NCI-H82 (cell line): ENCODE measurements at places on chromosomes 11 and 22.

DNA sequence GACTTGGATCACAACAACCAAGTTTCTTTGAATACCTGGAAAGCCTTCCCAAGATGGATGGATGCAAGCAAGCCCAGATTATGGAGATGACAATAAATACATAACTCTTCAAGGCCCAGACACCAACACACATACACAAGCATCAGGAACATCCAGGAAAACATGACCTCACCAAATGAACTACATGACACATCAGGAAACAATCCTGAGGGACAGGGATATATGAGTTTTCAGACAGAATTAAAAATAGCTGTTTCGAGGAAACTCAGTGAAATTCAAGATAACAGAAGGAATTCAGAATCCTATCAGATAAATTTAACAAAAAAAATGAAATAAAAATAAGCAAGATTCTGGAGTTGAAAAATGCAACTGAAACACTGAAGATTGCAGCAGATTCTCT lies 659.4 kb downstream of the METTL15 start:
- no peak for DNase-seq

GRCh38 chr22:23673826-23674690 lies 16.8 kb upstream of the RGL4 start:
- DNase-seq: no peak

DNA sequence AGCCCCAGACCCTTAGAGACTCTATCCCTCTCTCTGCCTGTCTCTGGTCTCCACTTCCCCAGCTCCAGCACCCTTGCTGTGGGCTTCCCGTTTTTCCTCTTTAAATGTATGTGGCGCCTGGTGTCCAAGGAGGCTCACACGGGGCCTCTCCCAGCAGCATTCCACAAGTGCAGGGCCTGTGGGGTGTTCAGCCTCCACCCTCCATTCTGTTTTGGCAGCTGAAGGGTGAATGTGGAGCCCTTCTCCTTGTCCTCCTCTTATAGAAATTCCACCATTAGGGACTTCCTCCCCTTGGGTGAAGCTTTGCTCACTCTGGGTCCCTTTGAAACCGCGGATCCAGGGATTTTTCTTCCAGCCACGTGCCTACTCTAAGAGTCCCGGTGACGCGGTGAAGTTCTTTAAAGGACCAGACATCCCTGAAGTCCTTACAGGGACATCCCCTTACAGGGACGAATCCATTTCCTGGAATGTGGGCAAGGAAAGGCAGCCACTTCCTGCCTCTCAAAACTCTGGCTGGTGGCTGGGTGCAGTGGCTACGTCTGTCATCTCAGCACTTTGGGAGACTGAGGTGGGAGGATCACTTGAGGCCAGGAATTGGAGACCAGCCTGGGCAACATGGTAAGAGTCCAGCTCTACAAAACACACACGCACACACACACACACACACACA lies 1.6 kb upstream of the TSPAN18 start:
- DNase-seq: peak; percentile 11

DNA sequence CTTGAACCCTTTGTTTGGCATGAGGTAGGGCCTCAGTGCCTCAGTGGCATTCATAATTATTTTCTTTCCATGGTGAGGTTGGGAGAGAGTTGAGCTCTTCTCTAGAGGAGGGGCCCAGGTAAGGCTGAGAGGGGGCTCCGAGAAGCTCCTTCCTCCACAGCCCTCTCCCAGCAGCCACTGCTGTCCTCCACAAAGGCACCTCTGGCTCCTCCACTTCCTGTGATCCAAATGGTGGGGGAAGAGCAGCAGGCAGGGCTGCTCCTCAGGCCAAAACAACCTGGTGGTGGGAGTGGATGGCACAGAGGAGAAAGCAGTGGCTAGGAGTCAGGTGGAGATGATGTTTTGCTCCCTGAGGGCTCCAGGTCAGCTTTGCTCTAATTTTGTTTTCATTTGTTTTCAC lies 13.3 kb downstream of the ROBO4 start:
- DNase-seq: no peak

GRCh38 chr11:117837070-117837776 lies 12.7 kb upstream of the FXYD2 start:
- no peak for DNase-seq

DNA sequence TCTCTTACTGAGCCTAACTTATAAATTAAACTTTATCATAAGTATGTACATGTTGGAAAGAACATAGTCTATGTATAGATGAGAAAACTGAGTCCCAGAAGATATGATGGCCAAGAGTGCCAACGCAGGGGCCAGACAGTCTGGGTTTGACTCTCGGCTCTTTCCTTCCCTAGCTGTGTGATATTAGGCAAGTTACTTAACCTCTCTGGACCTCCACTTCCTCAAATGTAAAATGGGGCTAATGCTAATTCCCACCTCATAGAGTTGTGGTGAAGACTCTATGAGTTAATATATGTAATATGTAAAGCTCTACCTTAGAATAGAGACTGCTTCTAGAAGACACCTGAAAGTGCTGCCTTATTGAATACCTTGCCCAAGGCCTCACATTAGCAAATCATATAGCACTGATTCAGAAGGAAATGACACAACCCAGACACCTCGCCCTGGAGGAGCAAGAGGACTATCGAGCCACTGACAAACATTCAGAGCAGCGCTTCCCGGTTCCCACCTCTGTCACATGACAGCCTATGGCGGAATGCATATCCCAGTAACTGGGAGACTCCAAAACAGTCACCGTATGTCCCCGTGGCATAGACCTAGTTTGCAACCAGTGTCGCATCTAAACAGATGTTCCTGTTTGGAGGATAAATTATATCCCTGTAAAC lies 11.3 kb upstream of the CCDC86 start:
- DNase-seq: no peak

GRCh38 chr22:46902436-46902835 lies 140.0 kb downstream of the TBC1D22A start:
- no peak for DNase-seq

- no peak for DNase-seq
These were observed 101.3 kb downstream of the RRM1 start for GRCh38 chr11:4195909-4196308.

DNA sequence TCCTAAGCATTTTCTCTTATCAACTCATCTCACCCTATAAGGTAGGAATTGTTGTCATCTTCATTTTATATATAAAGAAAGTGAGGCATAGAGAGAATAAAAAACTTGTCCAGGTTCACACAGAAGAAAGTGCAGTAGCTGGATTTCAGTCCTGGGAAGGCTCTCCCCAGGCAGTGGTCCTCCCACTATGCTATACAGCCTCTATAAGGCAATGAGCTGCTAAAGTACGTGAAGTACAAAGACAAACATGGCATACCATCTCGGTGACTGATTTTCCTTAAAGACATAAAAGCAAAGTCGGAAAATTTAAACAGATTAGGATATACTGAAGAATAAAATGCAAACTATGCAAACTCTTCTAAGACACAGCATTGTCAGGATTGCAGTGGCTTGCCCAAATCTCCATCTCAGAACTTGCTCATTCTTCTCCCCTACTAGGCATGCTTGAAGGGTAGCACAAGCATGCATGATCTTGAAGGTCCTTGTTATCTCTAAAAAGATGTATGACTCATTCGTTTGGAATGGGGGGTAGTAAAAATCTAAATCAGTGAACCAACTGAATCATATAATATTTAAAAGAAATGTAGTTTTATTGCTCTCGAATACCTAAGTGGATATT lies 97.8 kb upstream of the CSNK2A3 start:
- no peak for DNase-seq

- DNase-seq: no peak
These were observed 54.1 kb downstream of the PDHX start for GRCh38 chr11:34970480-34970879.

DNA sequence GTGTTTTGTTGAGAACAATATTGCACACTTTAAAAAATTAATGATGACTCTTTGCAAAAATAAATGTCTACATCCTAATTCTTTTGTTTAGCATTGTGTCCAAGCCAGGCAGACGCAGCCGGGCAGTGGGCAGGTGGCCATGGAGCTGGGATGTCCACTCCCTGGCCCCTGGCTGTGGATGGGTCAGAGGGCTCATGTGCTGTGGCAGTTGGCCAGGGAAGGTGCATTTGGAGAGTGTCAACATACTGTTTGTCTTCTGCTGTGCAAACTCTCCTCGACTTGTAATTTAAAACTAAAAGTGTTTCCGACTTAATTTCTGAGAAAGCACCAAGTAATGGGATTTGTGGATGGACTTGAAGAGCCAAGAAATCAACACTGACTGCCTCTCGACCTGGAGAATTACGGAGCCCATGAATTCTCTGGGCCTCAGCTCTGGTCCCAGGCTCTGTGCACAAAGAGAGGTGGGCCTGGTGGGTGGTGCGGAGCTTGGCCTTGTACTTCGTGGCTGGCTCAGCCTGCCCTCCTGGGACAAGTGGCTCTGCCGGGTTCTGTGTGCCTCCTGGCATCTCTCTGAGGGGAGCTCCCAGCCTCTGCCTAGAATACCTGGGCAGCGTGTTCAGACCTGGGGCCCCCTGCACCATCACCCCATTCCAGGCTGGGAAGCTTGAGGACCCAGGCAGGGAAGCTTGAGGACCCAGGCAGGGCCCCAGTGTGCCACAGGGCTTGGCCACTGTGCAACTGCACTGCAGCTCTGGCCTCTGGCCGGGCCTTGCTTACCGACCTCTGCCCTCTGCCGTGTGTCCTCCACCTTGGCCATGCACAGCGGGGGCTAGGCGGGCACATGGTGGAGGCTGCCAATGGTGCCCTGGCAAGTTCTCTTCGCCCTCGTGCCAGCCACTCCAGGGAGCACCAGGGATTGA lies 46.4 kb downstream of the RTN4R start:
- no peak for DNase-seq

DNA sequence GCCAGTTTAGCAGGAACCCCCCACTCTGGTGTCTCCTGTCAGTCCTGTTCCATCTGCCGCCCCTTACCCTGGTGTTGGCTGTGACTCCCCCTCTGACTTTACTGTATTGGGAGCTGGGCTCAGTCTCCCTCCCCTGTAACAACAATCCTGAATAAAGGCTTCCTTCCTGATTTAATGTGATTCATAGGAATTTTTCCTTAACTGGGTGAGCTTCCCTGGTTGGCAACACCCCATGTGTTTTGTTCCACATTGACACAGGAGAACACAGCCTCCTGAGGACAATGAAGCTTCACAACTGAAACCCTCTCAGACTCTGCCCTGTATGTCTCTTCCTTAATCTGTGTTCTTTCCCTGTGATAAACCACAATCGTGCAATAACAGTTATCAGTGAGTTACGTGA lies 8.4 kb downstream of the APOL4 start:
- DNase-seq: no peak

DNA sequence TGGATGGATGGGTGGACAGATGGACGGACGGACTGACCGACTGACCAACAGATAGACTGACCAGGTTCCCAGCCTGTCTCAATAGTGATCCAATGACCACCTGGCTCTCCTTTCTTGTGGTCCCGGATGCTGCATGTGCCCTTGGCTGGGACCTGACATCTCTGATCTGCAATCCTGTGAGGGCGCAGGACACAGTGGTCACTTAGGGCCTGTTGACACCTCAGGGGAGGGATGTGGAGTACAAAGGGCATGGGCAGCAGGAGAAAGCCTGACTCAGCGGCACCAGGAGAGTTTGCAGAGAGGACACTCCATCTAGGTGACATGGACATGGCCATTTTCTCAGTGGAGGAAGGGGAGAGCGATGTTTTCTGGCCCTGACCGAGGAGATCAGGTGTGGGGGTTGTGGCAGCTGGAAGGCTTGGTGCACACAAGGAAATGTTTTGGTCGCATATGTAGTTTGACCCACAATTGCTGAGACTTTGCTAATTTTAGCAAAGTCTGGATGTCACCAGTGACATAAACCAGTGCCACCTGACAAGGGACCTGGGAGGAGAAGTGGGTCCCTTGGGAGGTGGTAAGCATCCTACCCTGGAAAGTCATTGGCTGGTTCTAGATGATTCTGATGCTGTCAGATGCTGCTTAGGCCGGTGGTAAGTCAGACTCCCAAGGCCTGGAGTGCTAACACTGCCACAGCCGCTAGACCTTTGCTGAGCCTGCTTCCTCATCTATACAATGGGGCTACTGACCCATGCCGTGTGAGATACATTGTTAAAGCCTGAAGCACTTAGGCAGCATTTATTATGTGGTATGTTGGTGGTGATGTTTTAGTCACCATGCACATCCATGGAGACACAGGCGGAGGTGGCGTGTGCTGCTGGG lies 50.7 kb downstream of the CD82 start:
- no peak for DNase-seq

DNA sequence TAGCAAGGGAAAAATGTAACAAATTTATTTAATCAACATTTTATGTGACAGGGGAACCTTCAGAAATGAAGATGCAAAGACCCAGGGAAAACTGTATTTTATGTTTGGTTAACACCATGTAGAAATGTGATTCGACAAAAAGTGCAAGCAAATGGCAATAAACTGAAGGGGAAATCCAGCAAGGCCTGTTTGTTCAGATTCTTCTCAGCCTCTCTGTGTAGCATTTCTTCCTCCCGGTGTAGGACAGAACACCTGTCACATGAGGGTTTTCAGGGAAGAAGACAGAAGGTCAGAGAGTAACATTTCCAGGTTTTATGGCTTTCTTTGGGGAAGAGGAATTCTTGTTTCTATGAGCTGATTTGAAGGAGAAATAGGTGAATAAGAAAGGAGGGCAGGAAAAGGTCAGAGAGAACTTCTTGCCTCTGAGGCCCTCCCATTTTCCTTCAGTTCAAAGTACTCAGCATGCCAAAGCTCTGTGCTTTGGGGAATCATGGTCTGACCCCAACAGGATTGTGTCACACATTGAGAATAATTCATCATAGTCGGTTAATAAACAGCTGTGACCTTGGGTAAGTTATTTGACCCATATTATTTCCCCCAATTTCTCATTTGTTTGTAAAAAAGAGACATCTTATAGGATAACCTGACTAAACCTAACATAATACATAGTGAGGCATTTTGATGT lies 45.5 kb upstream of the ME3 start:
- DNase-seq: no peak

DNA sequence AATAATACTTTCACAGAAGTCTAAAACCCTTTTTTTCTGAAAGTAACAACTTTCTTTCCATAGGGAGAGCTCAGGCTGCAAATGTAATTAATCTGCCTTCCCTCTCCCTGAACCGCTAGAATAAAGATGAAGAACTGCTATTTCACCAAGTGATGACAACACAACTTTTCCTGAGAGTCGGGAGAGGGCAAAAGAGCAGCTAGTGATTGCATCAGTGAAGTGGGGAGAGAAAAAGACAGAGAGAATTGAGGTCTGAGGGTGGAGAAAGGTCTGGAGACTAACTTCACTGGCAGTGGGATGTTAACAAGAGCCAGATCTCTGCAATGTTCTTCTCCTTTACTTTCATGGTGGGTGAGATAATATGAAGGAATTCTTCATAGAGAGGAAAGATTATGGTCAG lies 10.9 kb upstream of the MPEG1 start:
- no peak for DNase-seq

DNA sequence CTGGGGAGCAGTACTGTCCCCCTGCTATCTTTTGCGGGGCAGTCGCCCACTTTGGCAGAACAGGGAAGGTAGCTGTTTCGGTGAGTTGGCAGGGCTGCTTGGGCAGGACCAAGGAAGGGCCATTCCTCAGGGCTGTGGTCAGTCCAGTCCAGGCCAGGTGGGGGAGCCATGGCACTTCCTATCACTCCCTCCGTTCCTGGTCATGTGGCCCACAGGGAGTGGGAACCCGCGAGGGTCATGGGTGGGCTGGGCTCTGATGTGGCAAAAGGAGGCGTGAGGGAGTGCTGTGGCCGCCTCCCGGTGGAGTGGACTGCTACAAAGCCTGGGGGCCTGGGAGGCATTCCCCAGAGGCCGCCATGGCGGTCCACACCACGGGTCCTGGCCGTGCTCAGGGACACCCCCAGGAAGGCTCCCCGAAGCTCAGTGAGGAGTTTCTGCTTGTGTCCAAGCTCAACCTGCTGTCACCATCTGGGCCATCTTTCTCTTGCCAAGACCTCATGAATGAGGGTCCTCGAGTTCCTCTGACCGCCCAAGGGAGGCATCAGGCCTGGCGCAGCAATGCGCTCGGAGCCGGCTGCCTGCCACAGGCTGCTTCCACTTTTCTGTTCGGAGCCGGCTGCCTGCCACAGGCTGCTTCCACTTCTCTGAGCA lies 11.9 kb downstream of the CHID1 start:
- DNase-seq: no peak
